ENCODE measurements at places on chromosomes 12 and 14. TPM values are rescaled to one million over a fixed set of nuclear protein-coding genes. Genes with fewer than 3 reads are reported as not detected.

Gene CFAP251
- 1.1 TPM for total RNA-seq

Gene TAS2R8
- not detected for total RNA-seq

Gene TAS2R46
- total RNA-seq: 4.8 TPM

Gene ITGA7
- 1.1 TPM for total RNA-seq

Gene KRT7
- total RNA-seq: 3.8 TPM
